ENCODE measurements at places on chromosomes 2 and 18.

- no peak for DNase-seq
These were observed 744 bp downstream of the POU3F3 start for GRCh38 chr2:104854498-104855220.

DNA sequence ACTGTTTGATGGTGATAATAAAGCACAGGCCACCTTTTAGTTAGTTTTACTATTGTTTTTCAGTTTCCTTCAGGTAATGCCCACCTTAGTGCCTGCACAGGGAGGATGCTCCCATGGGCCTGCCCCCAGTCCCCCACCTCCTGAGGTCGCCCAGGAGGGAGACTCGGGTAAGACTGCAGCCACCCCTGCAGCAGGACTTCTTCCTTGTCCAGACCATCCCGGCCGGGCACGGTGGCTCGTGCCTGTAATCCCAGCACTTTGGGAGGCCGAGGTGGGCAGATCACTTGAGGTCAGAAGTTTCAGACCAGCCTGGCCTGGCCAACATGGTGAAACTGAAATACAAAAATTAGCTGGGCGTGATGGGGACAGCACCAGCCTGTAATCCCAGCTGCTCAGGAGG lies 68.1 kb upstream of the TANC1 start:
- no peak for DNase-seq

- DNase-seq: no peak
These were observed 121.6 kb downstream of the SP100 start for GRCh38 chr2:230537531-230537976.

- no peak for DNase-seq
These were observed 8.2 kb downstream of the KCNJ3 start for GRCh38 chr2:154706660-154707059.

GRCh38 chr2:158432117-158432516 lies 24.4 kb downstream of the CCDC148 start:
- DNase-seq: no peak

GRCh38 chr18:28529644-28530043 lies 352.7 kb upstream of the CDH2 start:
- no peak for DNase-seq

All from CD4-positive, alpha-beta T cell treated with Interferon alpha-2 for 1 hour (primary cell).